ENCODE measurements at places on chromosomes 2 and 18.

DNA sequence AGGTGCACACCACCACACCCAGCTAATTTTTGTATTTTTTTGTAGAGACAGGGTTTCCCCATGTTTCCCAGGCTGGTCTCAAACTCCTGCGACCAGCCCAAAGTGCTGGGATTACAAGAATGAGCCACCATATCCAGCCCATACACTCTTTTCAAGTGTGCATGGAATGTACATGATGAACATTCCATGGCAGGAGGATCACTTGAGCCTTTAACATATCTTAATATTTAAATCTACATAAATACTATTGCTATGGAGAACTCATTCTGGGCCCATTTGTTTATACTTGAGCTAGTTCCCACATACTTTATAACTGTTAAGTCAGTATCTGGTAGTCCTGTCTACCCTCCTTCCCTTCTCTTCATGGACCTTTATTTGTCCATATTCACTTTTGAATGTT, 48.4 kb downstream of the RPE start:
- DNase-seq, result no peak

- no peak for DNase-seq
Measured at GRCh38 chr2:238915196-238915595, 67.3 kb downstream of the TWIST2 start.

- DNase-seq, result no peak
Measured at GRCh38 chr18:72867746-72868584, at the start of gene NETO1. NETO1 (minus strand) TSS chr18:72867987; CDS start chr18:72867291, 696 bp downstream.

DNA sequence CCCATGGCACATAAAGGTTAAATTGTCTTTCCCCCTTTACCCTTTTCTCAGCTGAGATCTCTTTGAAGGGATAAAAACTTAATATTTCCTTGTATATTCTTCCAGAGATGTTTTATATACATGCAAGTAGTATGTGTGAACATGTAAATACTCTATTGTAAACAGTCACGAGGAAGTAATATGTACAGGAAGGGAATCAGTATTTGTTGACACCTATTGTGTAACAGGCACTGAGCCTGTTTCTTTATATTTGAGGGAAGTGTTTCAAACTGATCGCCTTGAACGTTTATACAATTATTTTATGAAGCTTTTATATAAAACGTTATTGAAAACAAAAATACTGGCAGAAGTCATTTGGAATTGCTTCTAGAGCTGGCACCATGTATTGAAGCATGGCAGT, 13.2 kb downstream of the RALBP1 start:
- no peak for DNase-seq

- no peak for DNase-seq
Measured at GRCh38 chr18:8783335-8783993, 78.1 kb downstream of the MTCL1 start.

GRCh38 chr2:173999272-173999671, 34.1 kb upstream of the SP3 start:
- no peak for DNase-seq

- DNase-seq, result no peak
Measured at GRCh38 chr2:8623958-8624591, 57.8 kb upstream of the ID2 start.

GRCh38 chr18:12595571-12596255, 62.2 kb downstream of the SPIRE1 start:
- DNase-seq, result no peak

- DNase-seq, result no peak
Measured at GRCh38 chr2:240672076-240672700, 10.5 kb downstream of the AQP12B start.

DNA sequence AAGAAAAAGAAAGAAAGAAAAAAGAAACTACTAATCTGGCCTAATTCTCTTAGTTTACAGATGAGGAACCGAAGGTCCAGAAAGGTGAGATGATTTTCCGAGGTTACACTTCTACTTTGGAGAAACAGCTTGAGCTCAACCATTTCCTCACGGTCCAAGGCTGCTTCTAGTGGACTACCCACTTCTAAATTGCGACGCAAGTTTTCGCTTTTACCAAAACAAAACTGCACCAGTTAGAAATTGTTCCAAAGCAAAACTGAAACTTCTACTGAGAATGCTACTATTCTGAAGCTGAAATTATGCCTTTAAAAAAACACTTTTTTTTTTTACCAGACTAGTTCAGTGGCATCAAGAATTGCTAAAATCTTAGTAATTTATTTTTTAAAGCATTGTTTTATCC, 101.6 kb downstream of the INO80D start:
- no peak for DNase-seq

DNA sequence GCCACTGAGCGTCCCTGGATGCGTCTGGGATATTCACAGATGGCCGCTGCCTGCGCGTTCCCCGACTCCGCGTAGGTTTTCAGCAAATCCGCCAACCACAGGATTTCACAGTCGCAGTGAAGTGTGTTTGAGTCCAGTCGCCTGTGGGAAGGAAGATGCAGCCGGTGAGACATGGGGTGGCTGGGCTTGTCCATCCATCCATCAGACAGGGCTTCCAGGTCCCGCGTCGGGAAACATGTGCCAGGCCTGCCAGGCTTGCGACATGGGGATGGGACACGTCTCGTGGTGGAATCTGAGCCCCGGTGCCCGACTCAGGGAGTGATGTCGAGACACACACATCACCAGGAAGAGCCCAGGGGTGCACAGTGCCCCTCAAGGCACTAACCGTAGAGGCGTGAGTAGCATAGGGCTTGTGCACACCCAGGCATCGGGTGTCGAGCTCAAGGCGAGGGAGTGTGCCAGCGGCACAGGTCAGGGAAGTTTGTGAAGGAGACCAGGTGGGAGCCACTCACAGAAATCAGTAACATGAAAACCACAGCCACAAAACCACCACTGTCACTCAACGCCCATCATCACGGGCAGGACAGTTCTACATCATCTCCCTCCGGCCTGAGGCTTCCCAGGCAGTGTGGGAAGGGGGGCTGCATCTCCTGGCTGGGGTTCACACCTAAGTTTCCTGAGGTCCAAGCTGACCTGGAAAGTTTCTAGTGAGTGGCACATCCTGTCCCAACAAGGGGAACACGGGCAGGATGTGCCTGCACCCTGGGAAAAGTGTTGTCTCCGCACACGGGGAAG, 63.9 kb downstream of the PXDN start:
- no peak for DNase-seq

- no peak for DNase-seq
Measured at GRCh38 chr18:69874058-69874457, 73.6 kb downstream of the CD226 start.

GRCh38 chr18:70758780-70759179, 469.9 kb downstream of the SOCS6 start:
- DNase-seq, result no peak

DNA sequence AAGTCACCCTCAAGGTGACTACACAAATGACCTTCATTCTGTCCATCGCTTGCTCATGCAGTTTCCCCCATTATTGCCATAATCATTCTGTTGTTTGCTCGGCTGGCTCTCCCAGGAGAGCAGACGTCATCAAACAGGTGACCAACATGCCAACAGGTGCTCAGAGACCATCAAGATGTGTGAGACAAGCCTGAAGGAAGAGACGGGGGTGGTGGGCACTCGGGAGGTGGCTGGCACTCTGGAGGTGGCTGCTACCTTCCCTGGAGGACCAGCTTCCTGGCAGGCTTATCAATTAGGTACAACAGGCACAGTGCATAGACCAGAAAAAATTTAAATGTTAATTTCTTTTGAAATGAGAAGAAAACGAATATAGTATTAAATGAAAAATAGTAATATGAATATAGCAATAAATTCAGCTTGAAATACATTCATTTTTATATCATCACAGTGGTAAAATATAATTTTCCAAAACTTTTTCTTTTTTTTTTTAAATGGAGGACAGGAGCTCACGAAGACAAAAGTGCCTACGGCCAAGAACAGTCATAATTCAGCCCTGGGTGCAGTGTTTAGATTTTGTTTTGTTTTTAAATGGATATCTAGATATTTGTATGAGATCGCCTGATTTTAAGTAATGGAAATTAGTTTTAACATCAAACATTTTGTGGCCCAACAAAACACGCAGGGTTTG, 16.9 kb upstream of the HAAO start:
- DNase-seq, result no peak

DNA sequence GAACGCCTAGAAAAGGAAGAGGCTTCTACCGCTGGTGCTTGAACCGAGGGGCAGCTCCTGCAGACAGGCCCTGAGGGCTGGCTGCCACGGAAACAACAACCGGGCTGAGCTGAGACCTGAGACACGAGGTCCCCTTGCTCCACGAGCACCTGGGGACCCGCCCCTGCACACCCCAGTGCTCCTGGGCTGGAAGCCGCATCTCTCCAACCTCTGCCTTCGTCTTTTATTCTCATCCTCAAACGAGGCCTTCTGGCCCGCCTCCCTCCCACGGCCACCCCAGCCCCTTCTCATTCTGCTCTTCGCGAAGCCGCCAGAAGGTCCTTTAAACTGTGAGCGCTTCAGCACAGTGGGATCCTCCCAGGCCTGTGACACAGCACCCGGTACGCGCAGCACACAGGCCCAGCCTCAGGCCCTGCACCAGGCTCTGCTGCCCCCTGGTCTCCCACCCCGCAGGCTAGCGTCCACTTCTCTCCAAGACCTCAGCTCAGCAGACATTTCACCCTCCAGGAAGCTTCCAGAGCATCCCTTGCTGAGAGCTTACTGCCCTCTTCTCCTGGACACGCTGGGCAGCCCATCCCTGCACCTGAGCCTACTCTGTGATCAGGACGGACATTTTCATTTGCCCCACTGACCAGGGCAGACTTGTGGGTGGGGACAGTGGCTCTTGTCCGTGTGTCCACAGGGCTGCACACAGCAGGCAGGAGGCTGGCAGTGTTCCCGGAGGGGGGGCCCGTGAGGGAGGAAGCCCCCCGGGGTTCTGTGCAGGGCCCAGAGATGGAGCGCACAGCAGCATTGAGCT, 149.7 kb downstream of the PXDN start:
- DNase-seq, result no peak

DNA sequence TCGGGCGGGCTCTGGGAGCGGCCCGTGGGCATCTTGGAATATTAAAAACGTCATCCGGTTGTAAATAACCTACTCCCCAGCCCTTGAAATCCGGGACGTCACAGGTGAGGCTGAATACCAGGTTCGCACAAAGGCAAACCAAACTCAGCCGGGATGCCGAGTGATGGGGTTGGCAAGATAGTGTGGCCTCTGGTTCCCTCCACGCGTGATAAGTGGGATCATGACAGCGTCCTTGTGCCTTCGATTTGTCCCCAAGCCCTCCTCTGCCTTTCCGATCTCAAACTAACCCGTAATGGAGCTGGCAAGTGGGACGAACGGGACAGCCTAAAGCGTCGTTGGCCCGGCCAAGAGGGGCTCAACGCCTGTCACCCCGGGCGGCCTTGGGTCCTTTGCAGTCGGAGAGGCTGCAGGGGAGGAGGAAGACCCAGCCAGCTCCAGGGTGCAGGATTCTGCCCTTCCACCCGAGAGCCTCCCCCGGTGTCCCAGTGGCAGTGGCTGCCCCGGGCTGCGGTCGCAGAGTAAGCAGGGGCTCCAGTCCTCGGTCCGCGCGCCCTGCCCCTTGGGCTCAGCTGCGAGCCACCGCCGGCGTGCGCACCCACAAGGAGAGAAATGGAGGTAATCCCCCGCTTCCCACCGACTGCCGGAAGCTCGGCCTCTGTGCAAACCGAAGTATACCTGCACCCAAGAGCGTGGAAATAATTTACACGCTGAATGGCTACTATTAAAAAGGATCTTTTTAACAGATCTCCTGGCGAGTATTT, 13.4 kb upstream of the PAX3 start:
- DNase-seq, result no peak

- no peak for DNase-seq
Measured at GRCh38 chr2:12791906-12792305, 75.2 kb downstream of the TRIB2 start.

DNA sequence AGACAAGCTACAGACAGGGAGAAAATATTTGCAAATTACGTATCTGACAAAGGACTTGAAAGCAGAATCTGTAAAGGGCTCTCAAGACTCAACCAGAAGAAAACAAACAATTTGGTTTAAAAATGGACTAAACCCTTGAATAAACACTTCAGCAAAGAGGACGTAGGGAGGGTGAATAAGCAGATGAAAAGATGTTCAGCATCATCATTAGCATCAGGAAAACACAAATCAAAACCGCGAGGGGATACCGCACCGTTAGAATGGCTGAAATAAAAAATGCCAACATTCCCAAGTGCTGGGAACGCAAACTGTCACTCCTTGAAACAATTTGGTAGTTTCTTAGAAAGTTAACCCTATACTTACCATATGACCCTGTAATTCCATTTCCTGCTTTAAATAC, 136.7 kb downstream of the MBP start:
- no peak for DNase-seq

- no peak for DNase-seq
Measured at GRCh38 chr2:224308272-224308911, 93.5 kb downstream of the FAM124B start.

- no peak for DNase-seq
Measured at GRCh38 chr2:58740426-58740825, 499.3 kb upstream of the FANCL start.

DNA sequence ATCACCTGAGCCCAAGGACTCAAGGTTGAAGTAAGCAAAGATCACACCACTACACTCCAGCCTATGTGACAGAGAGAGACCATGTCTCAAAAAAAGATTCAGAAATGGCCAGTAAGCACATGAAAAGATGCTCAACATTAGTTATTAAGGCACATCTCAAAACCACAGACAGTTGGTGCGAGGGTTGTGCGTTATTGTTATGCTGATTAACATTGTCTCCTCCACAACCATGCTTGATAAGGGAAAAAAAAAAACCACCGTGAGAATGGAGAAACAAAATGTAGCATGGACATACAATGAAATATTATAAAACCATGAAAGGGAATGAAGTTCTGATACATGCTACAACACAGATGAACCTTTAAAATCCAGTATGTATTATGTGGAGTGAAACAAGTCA, 27.3 kb downstream of the MOB4 start:
- DNase-seq, result no peak

- DNase-seq, result no peak
Measured at GRCh38 chr2:240644171-240644651, 18.9 kb downstream of the GPR35 start.

GRCh38 chr2:149858216-149858615, 270.6 kb upstream of the MMADHC start:
- DNase-seq, result no peak

GRCh38 chr2:68767031-68767961, 32.7 kb downstream of the ARHGAP25 start:
- no peak for DNase-seq

- no peak for DNase-seq
Measured at GRCh38 chr2:11040992-11041391, 114.3 kb upstream of the SLC66A3 start.

GRCh38 chr18:53567929-53568574, 656.4 kb downstream of the MBD2 start:
- DNase-seq, result peak; percentile 3

DNA sequence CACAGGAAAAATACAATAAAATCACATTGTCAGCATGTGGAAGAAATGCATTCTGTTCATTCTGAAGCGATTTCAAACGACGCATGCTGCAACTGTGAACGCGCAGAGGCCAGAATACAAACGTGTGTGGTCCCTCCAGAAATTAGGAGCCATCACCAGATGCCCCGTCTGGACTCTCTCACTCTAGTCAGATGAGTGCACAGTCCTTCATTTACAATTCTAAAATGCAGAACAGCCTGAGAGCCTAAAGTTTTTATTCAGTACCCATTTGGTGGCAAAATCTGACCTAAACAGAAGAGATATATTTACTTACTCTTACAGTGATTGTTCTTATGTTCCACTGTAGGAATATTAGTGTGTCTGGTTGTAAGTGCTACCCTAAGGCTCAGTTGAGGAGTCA, 36.6 kb downstream of the FAM228A start:
- no peak for DNase-seq

All from AG09309 (cell line).